Activated effector memory CD4-positive, alpha-beta T cell treated with anti-CD3 and anti-CD28 coated beads, Interleukin-2, amount 50 U/mL, for 16 hours (primary cell): ENCODE measurements at places on chromosomes 1 and 21.

GRCh38 chr1:6923955-6924881 is 139.0 kb downstream of the CAMTA1 start:
- no peak for DNase-seq

DNA sequence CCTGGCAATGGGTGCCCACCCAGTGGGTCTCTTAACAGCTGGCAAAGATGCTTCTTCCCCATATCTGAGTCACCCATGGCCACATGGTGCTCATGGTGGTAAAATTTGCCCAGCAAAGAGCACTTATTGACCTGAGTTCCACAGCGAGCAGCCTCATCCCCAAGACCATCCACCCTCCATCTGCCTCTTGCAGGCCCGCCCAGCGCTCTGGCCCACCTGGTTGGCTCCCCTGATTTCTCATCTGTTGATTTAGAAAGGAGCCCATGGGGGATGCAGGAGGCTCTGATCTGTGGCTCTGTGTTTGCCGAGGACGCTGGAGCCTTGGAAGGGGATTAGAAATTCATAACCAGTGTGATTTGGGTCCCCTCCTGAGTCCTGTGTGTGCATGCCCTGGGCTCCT is 657.5 kb downstream of the PTPRU start:
- no peak for DNase-seq

DNA sequence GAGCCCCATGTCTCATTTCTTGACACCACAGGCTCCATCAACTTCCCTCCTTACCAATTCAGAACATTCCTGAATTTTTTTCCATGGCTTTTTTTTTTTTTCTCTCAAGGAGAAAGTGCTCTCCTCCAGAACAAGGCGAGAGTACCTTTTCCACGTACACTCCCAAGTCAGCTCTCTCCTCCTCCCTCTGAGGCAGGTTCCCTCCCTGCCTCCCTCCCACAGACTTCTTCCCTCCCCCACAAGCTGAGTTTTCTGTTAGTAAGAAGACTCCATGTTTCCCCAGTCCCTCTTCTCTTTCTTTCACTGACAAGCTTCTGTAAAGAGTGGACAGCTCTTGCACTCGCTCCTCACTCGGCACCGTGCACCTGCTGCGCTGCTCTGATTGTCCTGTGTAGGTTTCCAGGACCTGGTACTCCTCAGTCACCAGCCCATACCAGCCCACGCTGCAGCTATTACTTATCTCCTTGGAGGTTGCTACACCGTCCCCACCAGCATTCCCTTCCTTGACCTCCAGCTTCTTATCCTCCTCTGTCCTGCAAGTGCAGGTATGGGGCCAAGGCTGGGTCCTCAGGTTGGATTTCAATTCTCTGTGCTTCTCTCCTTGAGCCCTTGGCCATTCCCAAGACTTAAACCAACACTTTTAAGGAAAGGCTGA is 3.8 kb downstream of the TRAF5 start:
- DNase-seq = no peak

DNA sequence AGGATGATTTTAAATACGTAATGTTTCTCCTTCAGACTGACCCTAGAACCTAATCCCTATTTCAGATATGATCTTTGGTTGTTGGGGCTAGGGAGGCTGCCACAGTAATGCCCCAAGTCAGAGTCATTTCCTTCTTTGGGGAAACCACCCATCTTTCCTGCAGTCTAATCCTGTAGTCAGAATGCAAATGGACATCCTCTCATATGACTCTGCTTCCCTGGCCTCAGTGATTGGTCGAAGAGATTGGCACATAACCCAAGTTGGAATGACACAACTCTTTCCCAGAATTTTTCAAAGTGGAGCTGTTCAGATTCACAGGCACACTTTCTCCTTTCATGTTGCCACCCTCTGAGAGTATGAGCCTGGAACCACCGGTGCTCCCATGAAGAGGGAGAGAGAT is 58.8 kb upstream of the ZNF644 start:
- no peak for DNase-seq

DNA sequence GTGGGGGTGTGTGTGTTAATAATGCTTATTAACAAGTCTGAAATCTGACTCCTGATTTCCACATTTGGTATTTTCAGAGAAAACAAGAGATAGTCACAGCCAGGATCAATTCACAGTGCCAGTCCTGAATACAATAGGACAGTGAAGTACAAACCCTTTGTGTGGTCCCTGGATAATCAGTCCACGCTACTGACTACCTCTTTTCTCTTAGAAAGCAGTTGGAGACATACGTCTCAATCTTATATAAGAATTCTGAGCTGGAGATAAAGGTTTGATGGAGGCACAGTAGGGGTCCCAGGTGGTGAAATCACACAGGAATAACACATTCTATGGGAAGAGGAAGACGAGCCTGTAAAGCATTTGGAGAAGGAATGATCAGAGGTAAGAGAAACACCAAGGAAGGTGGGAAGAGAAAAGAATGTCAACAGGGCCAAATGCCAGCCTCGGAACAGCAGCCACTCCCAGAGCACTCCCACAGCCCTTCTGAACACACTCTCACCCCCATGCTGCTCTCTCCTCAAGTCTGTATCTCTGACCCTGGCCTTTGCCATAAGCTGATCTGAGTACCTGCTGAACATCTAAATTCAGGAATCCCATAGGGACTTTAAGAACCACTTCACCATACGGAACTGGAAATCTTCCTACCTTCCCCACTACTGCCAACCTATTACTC is 48.6 kb downstream of the TRAF5 start:
- no peak for DNase-seq

- peak; percentile 77 for DNase-seq
These were observed 580 bp downstream of the INKA2 start for GRCh38 chr1:111738436-111739193.
